ENCODE measurements at places on chromosomes 16 and 17.

DNA sequence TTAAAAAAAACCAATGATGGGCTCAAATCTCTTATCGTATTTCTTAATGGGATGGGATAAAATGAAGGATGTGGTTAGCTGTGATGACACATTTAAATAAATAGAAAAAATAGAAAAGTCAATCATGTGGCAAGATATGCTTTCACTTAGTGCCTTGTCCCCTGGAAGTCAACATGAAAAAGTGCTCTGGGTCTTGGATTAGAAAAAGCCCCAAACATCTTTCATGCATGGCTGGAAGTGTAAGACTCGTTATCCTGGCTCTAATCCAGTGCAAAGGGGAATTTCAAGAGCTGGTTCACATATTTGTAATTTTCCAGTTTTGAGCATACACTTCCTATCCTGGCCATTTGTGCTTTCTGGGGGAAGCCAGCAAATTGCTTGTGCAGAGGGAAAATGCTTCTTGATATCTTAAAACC, 160.9 kb downstream of the MAP2K6 start:
- no peak for DNase-seq

- DNase-seq, result no peak
Observed at GRCh38 chr17:74179576-74179975, 23.9 kb upstream of the RPL38 start.

DNA sequence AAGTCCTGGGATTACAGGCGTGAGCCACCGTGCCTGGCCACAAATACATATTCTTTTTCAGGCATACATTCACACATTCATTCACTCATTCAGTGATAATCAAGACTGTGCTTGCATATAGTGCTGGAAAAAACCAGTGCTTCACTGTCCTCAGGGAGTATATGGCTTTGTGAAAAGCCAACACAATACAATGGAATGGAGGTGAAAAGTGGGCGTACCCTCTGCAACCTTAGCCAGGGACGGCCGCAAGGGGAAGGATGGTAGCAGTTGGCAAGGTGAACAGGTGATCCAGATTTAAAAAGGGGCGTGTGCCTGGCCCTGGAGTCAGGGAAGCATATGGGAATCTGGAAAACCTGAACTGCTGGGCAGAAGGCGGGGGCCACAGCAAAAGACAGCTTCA, 18.1 kb upstream of the GAN start:
- DNase-seq, result no peak

DNA sequence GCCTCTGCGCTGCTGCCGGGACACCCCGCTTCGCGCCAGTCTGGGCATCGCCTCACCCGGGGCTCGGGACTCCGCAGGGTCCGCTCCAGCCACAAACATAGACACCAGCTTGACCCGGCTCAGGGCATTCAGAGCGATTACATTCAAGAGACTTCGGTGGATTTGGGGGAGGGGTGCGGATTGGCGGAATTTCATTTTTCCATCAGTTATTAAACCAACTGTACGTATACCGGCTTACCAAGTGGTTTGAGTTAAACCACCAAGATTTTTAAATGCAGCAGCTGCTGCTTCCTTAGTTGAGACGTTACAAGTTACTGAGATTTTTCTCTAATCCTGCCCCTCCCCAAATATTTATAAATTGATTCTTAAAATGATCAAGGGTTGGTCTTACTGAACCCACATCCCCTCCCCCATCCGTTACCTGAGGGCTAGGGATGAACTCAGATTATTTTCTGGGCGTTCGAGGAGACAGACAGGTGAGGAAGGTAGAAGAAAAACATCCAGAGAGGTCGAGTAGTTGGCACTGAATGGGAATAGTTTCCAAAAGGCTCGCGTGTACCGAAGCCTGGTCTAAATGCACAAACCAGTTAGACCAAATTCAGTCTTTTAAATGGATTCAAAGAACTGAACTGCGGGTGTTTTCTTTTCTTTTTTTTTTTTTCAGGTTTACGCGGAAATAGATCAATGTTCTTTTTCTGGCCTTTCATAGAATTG, 1.5 kb downstream of the CRHR1 start:
- DNase-seq, result no peak

DNA sequence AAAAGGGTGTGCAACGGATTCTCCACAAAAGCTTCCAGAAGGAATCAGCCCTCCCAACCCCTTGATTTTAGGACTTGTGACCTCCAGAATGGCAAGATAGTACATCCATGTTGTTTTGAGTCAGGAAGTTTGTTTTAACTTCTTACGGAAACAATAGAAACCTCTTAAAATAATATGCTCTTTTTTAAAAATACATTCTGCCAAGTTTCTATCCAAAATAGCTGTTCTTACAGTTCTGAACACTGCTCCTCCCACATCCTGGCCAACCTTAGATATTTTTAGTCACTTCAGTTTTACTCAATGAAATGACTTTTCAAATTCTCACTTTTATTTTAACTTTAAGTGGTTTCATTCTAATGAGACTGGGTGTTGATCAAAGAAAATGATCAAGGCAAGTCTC, 156.4 kb downstream of the ZNF18 start:
- DNase-seq, result no peak

GRCh38 chr17:76567634-76568432, 17.8 kb downstream of the ST6GALNAC2 start:
- DNase-seq, result no peak

GRCh38 chr16:61432421-61432820, 603.8 kb downstream of the CDH8 start:
- DNase-seq, result no peak

DNA sequence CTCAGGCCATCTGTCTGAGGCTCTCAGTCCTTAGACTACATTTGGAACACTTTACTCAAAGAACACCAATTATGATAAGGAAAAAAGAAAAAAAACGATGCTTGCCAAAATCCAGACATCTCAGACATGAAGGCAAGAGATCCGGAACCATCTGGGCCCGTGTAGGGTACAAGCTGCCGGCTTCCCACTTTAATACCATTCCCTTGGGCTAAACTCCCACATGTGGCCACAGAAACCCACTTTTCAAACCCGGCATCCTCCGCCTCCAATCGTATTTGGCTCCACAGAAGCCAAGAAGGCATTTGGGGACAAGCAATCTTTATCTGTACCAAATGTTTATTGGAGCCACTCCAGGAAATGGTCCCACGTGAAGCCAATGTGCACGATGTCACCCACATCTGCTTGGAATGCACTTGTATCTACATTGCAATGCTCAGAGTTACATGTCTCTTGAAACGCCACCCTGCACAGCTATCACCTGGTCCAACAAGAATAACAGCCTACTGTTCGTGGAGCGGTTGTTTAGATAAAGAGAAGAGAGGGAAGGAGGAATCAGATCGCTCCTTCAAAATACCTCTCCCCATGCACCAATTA, 33.5 kb downstream of the XYLT1 start:
- no peak for DNase-seq

DNA sequence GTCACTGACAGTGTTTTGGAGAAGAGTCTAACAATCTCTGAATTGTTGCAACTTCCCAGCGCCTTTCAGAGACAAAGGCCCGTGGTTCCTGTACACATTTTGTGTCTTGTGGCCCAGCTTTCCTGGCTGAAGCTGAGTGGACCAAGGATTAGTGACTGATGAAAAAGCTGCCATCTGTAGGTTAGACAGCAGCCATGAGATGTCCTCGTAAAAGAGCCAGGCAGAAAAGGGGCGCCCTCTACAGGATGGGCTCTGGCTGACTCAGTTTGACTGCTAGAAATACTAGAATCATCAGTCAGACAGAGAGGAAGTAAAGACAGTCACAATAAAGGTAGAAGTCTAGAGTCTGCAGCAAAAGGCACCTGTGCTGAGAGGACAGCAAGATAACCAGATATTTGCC, 26.5 kb upstream of the NF1 start:
- peak; percentile 64 for DNase-seq

DNA sequence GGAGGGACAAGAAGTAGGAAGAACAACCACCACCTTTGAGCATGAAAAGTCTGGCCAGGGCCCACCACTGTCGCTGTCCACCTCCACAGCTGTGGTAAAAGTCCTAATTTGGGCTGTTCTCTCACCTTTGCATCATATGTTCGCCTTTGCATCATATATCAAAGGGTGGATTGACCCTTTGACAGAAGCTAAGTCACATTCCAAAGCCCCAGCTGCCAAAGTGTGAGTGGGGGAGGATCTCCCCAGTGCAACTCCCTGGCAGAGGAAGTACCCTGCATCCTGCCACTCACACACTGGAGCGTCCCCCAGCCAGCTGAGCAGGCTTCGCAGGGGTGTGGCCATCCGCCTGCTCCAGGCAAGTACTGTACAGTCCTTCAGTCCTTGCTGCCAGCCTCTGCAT, 12.7 kb upstream of the SPECC1 start:
- DNase-seq, result no peak

- no peak for DNase-seq
Observed at GRCh38 chr16:6827931-6828330, 504.7 kb upstream of the RBFOX1 start.

GRCh38 chr16:87068762-87069150, 248.4 kb downstream of the C16orf95 start:
- no peak for DNase-seq

DNA sequence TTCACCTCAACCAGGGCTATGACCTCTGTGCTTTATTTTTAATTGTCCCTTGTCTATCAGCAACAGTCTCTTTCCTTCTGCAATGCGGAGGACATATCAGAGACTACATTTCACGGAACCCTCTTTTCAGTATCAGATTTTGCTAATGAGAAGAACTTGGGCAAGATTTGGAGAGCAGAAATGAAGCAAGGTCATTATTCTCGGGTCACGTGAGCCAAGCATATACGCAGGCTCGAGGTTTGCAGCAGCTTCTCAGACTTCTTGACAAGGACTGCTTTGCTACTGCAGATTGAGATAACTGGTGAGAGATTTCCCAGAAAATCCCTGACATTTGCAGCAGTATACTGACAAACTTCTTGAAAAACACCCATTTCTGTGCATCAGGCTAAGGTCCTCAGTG, 30.4 kb downstream of the ABCA10 start:
- DNase-seq, result no peak

DNA sequence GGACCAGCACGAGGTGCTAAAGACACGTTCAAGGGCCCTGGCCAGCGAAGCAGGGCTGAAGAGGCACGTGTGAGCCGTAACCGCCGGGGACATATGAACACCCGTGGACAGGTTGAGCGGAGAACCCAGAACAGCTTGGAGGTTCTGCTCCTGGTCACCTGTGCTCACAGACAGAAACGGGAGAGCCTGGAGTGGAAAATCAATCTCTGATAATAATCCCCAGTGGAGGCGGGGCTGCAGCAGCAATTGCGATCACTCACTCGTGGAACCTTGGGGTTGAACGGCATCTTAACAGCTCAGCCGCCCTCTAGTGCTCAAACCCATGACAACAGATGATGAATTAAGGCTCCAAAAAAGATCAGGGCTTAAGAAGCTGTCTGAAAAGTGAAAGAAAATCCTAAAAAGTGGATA, 25.6 kb downstream of the WIPI1 start:
- DNase-seq, result peak; percentile 23

DNA sequence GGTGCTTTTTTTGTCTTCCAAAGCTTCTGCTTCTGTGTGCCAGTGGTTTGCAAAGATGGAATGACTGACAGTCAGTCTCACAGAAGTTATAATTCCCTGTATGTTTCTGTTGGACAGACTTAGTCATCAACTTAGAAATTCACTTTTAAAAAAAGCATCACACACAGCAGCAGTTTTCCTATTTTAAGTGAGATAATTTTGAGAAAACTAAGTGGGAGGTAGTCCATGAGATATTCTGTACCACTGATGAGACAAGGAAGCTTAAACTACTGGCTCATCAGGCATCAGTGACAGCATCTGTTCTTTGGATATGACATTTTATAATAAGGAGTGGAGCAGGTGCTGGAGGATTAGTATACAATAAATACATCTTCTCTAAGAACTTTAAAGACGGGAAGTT, 20.0 kb downstream of the CNP start:
- DNase-seq, result no peak

DNA sequence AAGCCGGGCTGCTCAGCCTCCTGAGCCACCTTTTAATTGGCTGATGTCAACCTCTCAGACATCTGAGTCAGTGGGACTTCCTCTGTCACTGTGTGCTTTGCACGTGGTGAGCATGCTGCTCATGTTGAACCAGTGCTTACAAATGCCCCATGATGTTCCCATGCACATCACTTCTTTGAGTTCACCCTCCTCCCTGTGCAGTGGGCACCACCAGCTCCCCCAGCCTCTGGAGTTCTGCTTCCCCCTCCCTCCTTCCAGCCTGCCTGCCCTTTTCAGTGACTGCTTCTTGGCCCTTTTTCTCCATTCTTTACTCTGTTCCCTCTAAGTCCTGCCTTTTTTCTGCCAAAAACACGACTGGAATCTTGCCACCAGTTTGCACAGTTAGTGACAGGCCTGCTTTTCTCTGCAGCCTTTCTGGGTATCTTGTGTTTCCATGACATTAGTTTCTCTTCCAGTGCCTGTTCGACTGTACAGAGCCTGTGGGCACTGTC, 41.6 kb downstream of the USP10 start:
- no peak for DNase-seq

GRCh38 chr16:81629896-81630634, 149.0 kb upstream of the PLCG2 start:
- no peak for DNase-seq

DNA sequence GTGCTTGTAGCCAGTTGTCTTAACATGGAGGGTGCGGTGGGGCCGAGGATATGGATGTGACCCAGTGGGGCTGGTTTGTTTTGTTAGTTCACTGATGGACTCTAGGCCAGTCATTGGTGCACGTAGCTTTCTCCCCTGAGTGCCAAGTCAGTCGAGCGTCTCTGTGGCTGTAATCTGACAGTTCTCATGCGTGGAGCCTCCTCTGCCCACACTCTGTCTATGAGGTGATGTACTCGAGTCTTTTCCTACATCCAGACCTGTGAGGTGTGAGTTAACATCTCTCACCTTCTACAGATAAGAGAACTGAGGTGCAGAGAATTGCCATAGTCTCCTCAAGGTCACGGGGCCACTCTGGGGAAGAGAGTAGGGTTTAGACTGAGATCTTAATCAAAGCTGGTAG, 90.2 kb downstream of the MARCHF10 start:
- DNase-seq, result no peak

DNA sequence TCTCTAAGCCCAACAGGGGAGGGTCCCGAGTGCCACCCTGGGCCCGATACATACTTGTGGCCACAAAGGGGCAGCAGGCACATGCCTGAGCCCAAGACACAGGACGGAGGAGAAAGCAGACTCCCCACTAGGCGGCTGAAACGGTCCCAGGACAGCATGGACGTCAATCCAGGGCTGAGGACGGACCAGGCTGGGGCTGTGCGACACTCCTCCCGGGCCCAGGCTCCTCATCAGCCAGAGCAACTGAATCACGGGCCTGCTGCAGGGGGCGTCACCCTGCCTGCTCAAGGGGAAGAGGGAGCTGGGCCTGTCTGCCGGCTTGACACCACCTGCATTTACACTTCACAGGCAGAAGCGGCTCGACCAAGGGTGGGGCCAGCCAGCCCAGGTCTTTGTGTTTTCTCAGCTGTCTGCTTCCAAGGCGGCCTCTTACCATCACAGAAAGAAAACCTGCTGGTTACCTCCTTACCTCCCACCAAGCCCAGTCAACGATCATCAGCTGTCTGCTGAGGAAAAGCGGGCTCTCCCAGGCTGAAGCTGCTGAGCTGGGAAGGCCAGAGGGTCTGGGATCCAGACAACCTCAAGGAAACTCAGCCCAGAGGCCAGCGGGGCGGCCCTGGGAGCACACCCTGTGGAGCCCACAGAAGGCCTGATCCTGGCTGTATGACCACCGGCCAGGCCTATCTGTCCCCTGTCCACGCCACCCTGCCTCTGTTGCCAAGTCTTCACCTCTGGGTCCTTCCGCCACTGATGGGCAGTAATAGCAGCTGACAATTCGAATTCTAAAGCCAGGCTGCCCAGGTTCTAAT, 26.4 kb downstream of the KIFC3 start:
- no peak for DNase-seq

Data from T-helper 1 cell (primary cell).